ENCODE measurements at places on chromosomes 1 and 21.

GRCh38 chr1:232627171-232627570 is 2.8 kb downstream of the SIPA1L2 start:
- no peak for DNase-seq

DNA sequence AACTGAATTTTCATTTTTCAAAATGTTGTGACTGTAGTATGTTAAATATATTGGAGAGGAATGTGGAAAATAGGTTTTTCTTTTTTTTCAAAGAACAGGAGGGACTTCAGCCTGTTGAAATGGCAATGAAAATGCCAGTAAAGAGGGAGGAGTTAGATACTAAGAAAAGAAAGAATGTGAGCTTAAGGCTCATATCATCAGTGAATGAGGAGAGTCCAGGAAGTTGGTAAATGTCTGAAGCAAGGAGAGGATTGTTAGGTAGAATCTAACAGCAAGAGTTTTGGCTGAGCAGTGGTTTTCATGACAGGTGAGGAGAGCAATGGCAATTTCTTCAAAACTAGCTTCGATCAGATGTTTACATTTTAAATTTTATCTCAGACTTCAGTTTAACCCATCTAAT is 43.0 kb downstream of the PLA2G4A start:
- DNase-seq = no peak

- DNase-seq = peak; percentile 43
Observed at GRCh38 chr1:8671306-8671917, 146.0 kb downstream of the RERE start.

DNA sequence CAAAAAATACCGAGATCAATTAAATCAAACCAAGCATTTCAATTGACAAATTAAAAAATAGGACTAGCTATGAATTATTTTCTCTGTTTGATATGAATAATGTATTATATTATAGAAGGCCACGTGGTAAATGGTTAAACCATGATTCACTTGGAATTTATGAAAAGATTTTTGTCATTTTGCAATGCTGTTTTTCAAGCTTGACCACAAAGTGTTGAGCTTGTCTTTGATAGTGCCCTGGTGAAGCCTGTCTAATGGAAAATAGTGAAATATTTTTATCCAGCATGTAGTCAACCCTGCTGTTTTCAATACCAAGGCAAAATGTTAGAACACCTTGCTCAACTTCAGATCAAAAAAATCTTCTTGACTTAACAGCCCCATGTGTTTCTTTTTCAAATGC is 288.0 kb upstream of the PRMT6 start:
- DNase-seq = no peak

DNA sequence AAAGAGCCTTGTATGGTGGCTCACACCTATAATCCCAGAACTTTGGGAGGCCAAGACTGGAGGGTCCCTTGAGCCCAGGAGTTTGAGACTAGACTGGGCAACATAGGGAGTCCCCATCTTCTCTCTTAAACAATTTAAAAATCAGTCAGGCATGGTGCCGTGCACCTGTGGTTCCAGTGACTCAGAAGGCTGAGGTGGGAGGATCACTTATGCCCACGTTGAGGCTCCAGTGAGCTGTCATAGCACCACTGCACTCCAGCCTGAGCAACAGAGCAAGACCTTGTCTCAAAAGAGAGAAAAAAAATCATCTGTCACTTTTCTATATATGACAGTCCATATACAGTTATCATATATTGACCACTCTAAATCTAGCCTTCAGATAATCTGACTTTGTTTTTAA is 658.3 kb downstream of the LTN1 start:
- no peak for DNase-seq

DNA sequence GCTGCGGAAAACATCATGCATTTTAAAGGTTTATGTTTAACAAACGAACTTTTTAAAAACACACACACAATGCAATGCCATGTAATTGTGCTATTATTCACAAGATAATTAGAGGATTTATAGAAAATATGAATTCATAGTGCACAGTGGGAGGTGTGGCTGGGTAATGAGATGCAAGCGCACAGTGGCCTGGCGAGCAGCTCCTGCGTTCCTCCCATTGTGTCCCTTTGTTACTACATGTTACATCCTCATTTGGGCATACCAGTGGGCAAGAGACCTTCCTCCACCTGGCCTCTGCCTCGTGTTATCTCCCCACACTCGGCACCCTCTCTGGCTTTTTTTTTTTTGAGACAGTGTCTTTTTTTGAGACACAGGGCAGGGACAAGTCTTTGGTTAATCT is 30.0 kb upstream of the TENT5B start:
- no peak for DNase-seq

- DNase-seq = no peak
Observed at GRCh38 chr1:23589585-23589986, 30.3 kb upstream of the ID3 start.

- DNase-seq = no peak
Observed at GRCh38 chr1:85609976-85610375, 29.4 kb downstream of the CCN1 start.

DNA sequence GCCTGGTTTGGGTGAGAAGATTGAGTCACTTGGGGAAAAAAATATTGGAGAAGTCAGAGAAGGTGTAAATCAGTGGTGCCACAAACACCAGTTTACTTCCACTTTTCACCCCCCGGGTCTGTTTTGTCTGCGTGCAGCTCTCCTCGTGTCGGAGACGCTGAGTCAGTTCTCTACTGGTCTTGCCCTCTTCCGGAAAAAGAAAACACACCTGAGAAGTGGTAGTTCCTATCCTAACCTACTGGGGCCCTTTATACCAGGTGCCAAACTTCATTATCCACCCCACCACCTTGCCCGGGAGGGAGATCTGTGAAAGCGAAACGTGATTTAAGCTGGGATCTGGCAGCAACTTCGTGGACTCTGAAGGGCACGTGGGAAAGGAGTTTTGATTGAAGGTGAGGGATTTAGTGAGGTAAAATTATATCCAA is 855 bp upstream of the IVNS1ABP start:
- peak; percentile 81 for DNase-seq

DNA sequence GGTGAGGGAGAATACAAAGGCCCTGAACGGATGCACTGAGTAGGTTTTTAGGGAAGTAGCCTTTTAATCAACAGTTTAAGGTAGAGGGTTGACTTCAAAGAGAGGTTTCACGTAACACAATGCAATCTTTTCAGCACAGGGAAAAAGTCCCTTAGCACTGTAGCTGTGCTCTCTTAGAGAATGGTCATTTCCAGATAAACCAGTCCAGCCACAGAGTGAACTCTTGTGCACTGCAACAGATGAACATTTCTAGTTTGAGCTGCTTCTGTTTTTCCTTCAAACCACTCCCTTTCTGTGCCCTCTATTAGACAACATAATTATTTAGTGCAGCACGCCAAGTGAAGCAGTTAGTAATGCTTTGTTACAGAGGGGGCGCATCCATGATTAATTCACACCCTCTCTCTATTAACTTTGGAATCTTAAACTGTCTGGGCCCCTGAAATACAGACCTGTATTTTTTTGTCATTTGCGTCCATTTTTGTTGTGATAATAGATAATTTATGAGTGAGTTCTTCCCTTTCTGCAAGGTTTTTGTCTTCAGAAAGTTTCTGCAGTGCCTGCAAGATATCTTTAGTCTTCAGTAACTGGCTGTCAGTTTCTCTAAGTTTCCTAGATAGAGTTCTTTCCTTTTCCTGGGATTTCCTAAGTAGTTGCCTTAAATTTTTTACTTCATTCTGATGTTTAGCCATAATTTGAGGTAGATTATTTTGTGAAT is 22.9 kb downstream of the LCA5L start:
- DNase-seq = no peak

- no peak for DNase-seq
Observed at GRCh38 chr21:14916676-14917141, 148.1 kb downstream of the NRIP1 start.

DNA sequence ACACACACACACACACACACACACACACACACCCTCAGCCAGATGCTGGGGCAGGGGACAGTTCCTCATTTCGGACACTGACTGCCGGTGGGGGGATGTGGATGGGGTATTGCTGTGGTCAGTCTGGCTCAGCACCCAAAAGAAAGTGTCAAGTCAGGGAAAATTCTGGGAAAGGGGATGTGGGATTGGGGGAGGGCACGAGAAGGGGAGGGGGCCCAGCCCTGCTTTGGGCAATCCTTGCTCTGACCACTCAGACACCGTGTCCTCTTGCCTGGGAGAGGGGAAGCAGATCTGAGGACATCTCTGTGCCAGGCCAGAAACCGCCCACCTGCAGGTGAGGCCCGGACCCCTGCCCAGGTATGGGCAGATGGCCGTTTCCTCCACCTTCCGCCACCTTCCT is at the start of gene C1QC:
Gene C1QC, plus strand, starts transcription at position 253 of the 400 bp plus-strand sequence. CDS start 391 bp downstream, outside the sequence.
- no peak for DNase-seq

- DNase-seq = no peak
Observed at GRCh38 chr1:248576260-248576980, 1.9 kb upstream of the OR2T34 start.

DNA sequence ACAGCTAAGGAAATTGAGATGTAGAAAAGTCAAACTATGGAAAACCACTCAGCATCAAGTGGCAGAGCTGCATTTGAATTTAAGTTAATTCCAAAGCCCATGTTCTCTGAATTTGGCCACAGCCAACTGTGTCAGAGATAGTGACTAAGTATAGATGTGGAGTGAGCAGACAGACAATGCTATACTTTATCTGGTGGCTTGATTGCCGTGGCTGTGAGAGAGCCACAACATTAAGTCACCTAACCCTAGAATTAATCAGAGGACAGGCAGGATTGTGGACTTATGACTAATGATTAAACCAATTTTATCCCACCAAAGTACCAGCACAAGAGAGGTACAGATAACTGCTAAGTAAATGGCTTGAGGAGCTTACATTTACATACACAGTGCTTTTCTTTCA is 209.8 kb downstream of the TPR start:
- DNase-seq = no peak

GRCh38 chr1:147647796-147648633 is 22.3 kb downstream of the ACP6 start:
- DNase-seq = peak; percentile 51

GRCh38 chr1:119711804-119712341 is at the start of gene PHGDH:
Gene PHGDH (plus strand): TSS chr1:119711934. CDS start chr1:119712023, 89 bp downstream.
- peak; percentile 85 for DNase-seq

DNA sequence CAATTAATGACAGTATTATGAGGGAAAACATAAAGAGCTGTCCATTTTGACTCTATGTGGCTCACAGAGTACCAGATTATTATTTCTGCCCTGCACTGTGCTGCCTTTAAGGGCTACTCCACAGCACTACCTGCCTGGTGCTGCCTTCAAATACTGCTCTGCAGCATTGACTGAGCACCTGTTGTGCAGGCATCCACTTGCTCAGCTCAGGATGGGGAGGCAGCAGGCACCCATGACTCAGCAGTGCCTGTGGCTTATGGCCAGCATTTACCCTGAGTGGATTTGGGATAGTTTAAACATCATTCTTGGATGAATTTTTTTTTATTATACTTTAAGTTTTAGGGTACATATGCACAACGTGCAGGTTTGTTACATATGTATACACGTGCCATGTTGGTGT is 953 bp upstream of the KPRP start:
- DNase-seq = no peak

DNA sequence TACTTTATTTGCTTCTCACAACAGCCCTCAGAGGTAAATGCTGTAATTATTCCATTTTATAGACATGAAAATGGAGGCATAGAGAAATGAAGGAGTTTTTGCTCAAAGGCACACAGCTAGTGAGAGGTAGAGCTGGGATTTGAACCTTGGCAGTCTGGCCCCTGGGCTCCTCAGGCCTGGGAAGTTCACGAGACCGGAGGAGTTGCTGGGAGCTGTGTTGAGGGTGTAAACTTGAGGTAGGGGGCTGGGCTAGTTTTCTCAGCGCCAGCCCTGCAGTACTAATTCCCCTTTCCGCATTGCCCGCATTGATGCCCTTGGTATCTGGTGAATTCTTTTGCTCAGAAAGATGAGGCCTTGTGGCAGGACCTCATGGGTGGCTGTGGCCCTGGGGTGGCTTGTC is 73.3 kb downstream of the PTPRU start:
- DNase-seq = no peak

GRCh38 chr1:1035291-1035943 is 15.5 kb downstream of the AGRN start:
- DNase-seq = no peak

- no peak for DNase-seq
Observed at GRCh38 chr1:56284928-56285327, 294.4 kb downstream of the PLPP3 start.

DNA sequence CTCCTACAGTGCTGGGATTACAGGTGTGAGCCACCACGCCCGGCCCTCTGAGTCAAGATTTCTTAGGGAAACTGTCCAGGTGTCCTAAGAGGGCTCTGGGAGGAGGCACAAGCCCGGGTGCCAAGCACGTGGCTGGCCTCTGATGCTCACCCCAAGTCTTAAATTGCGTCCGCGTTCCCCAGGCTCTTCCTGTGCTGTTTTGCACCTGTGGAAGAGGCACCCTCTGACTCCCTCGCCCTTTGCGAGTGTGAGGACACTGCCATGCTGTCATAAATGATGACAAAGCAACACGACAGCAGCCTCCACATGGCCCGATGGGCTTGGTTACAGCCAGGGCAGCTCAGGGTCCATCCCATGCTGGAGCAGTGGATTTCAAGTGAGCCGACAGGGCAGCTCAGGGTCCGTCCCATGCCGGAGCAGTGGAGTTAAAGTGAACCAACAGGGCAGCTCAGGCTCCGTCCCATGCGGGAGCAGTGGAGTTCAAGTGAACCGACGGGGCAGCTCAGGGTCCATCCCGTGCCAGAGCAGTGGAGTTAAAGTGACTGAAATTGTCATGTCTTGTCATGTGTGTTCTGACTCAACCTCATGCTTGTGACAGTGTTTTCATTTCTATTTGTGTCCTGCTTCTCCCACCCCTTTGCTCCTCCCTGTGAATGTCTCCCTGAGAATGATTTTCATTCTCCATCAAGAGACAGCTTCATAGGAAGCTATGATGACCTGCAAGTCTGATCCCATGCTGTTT is 33.9 kb downstream of the PCNT start:
- no peak for DNase-seq

DNA sequence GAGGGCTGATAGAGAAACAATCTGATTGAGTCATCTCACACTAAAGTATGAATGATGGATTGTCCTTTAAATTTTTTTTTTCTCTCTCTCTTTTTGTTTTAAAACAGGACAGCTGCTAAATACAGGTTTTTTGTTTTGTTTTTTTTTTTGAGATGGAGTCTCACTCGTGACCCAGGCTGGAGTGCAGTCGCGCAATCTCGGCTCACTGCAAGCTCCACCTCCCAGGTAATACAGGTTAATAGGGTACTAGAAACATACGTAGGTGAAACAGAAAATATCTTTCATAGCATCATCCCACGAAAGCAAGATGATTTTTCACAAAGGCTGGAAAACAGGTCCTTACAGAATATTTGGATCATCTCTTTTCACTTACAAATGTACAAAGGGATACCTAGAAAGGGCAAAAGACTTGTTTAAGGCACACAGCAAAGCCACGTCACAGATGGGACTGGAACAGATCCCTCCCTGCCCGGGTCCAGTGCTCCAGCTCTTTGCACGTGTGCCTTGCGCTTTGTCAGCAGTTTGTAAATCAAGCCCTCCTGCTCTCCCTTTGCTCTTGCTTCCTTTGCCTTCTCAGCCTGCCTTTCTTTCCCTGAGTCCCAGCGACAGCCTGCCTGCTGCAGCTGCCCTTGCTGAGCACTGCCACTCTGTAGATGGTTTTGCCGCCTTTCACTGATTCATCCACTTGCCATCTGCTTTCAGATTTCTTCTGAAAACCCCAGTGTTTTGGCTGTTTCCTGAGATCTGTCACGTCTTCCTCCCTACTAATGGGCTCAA is 171.3 kb upstream of the BEND5 start:
- no peak for DNase-seq
